ENCODE measurements at places on chromosomes 1 and 21.

DNA sequence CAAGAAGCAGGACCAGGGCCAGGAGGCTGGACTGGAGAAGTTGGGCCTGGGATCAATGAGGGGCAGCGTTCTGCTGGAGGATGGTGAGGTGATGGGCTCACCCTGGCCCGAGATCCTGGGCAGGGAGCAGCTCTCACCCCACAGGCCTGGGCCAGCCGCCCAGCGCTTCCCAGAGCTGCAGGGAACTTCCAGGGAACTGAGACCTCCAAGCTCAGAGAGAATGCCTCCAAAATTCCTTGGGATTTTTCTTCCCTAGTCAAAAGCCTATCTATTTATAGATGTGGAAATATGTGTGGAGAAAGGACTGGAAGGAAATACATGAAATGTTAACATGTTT lies 121.2 kb downstream of the SPSB1 start:
- peaks cover 13% of the 10 kb centered on the region for H3K4me1 ChIP-seq
- H3K36me3 ChIP-seq = no peaks in the 10 kb centered on the region
- DNase-seq = no peak

GRCh38 chr21:25375675-25376074 lies 231.6 kb downstream of the MRPL39 start:
- H3K4me1 ChIP-seq = no peaks in the 10 kb centered on the region
- H3K4me3 ChIP-seq = no peak overlapping the region
- no peaks in the 10 kb centered on the region for H3K36me3 ChIP-seq
- DNase-seq = no peak

DNA sequence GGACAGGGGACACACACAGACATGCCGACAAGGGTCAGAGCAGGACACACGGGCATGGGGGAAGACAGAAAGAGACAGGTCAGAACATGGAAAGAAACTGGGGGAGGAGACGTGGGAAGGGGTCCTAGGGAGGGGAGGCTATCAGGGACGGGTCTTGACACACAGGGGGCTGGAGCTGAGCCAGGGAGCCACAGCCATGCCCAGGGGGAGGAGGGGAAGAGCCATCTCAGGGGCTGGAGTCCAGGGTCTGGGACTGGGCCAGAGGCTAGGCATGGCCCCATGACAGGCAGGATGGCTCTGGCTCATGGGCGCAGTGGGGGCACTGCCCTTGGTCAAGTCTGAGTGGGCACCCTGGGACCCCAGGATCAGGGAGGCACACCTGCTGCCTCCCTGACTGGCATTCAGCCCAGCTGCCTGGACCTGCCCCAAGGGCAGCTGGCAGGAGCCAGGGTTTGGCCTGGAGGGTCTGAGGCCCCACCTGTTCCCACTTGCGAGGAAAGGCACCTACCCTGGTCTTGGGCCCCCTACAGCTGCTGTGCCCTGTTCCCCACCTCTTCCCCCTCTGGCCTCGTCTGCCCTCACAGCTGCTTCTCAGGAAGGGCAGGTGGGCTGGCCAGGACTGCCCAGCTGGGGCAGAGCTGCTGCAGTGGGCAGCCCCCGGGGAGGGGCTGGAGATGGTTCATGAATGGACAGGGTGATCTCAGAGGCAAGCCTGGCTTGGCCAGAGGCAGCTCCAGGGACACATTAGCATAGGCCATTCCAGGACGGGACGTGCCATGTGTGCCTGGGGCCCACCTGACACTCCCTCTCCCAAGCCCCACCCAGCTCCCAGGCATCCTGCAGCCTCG lies 42.9 kb downstream of the HSPG2 start:
- no peak overlapping the region for H3K4me3 ChIP-seq
- DNase-seq = no peak
- peaks cover 1% of the 10 kb centered on the region for H3K36me3 ChIP-seq

- no peaks in the 10 kb centered on the region for H3K36me3 ChIP-seq
- H3K4me1 ChIP-seq = no peaks in the 10 kb centered on the region
- H3K27ac ChIP-seq = no peak overlapping the region
- H3K27me3 ChIP-seq = no peaks in the 10 kb centered on the region
- no peak overlapping the region for H3K4me3 ChIP-seq
Observed at GRCh38 chr1:90781534-90781933, 64.4 kb upstream of the BARHL2 start.

DNA sequence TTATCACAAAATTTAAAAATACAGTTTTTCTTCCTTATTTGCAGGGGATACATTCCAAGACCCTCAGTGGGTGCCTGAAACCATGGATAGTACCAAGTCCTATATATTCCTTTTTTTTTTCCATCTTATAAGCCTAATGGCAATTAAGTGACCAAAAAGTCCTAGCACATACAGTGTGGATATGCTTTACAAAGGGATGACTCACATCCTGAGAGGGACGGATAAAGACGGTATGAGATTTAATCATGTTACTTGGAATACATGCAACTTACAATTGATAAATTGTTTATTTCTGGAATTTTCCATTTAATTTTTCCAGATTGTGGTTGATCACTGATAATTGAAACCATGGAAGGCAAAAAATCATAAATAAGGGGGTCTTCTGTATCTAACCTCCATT lies 181.2 kb upstream of the BRINP3 start:
- no peak overlapping the region for H3K27ac ChIP-seq
- H3K4me3 ChIP-seq = no peak overlapping the region
- H3K36me3 ChIP-seq = no peaks in the 10 kb centered on the region
- no peak for DNase-seq

DNA sequence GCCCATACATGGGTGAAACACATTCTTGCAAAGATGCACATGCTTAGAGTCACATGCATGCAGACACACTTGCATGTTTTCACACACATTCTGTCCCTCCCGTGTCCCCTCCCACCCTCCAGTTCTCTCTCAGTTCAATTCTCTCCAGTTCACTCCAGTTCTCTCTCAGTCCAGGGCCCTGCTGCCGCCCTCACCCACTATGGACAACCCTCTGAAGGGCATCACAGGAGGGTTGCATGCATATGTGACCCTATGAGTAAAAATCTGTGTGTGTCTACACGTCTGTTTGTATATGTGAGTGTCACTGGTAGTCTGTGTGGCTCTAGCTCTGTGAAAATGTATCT lies 21.8 kb upstream of the ADGRB2 start:
- H3K36me3 ChIP-seq = no peaks in the 10 kb centered on the region
- no peak overlapping the region for H3K4me3 ChIP-seq
- H3K27ac ChIP-seq = no peak overlapping the region
- DNase-seq = no peak

DNA sequence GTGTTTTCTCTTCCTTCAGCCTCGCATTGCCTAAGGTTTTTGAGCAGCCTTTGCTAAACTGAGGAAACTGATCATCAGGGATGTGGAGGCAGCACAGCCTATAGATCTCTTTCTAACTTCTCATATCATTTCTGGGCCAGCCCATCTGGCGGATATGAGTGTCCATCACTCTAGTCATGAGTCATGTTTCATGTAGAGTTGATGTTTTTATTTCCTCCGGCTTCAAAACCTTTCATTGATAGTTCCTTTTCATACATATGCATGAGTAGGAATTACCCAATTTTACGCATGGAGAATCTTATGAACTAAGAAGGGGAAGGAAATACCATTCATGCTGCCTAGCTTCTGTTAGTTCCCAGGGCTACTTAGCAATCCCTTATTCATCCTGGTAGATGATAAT lies 66.3 kb downstream of the SPATA46 start:
- H3K27ac ChIP-seq = no peak overlapping the region
- peaks cover 4% of the 10 kb centered on the region for H3K4me1 ChIP-seq
- H3K4me3 ChIP-seq = no peak overlapping the region
- DNase-seq = no peak
- no peaks in the 10 kb centered on the region for H3K36me3 ChIP-seq

GRCh38 chr1:183277821-183278738 lies 92.0 kb downstream of the LAMC2 start:
- no peaks in the 10 kb centered on the region for H3K27me3 ChIP-seq
- peaks cover 72% of the 10 kb centered on the region for H3K4me1 ChIP-seq
- no peak for DNase-seq
- H3K27ac ChIP-seq = peak overlapping the region; percentile 16
- H3K4me3 ChIP-seq = no peak overlapping the region

- H3K27ac ChIP-seq = peak overlapping the region; percentile 53
- no peak for DNase-seq
- H3K4me1 ChIP-seq = peaks cover 32% of the 10 kb centered on the region
- no peaks in the 10 kb centered on the region for H3K36me3 ChIP-seq
- no peak overlapping the region for H3K4me3 ChIP-seq
Observed at GRCh38 chr1:39395357-39395831, 96.0 kb upstream of the BMP8A start.

GRCh38 chr1:17657436-17657835 lies 97.7 kb upstream of the ACTL8 start:
- no peaks in the 10 kb centered on the region for H3K4me1 ChIP-seq
- no peak for DNase-seq
- no peak overlapping the region for H3K4me3 ChIP-seq
- no peaks in the 10 kb centered on the region for H3K27me3 ChIP-seq
- peaks cover 2% of the 10 kb centered on the region for H3K36me3 ChIP-seq
- H3K27ac ChIP-seq = no peak overlapping the region

DNA sequence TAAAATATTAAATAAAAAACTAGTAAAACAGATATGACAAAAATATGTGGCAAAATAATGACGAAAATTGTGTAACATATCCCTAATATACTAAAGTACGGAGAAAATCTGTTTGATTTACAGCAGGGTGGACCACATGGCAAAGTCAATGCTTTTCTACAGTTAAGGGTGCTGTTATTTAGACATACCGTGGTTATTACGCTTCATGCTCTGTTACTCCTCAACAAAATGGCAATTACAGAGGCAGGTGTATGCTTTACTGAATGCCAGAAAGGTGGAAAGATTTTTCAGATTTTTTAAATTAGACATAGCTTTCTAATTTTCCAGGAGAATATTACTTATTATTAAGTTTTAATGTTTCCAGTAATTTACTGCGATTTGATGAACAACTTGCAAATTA lies 343.9 kb upstream of the DPYD start:
- no peaks in the 10 kb centered on the region for H3K27me3 ChIP-seq
- DNase-seq = no peak
- no peak overlapping the region for H3K27ac ChIP-seq
- H3K36me3 ChIP-seq = no peaks in the 10 kb centered on the region
- 0 out of 2 replicates have a peak, but pooled peaks cover 3% of the 10 kb centered on the region for H3K4me1 ChIP-seq

DNA sequence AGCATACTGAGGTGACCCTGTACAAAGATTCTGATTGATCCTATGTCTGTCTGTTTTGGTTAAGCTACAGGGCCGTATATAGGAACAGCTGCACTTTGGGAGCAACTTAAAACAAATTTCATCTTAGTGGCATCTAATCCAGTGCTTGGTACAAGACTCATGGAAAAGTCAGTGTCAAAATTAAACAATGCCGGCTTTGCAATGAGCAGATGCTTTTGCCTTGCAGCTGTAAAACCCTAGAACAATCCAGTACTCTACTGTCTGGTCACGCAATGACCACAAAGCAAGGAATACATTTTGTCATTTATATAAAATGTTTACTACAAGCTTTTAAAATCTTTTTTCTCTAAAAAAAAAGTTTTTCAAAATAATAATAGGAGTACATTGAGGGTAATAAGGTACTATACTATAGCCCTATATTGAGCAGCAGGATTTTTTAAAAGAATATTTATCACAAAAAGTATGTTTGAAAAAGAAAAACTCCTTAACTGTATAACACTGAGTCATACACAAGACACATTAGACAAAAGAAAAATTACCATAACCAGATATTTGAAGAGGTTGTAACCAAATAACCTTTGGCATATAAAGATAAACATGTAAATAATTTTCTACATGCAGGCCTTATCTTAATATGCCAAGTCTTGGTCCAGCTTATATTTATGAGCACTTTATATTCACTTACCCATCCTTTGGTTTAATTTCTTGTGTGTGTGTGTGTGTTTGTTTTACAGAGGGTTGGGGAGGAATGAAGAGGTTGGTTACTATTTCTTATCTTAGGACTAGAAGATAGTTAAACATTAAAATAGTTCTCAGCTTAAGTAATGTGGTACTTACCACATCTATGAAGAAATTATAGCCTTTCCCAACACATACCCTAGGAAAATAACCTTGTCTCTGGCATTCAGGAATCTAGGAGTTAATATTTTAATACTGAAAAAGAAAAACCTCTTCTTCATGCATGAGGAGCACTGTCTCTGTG lies 262.3 kb downstream of the FAF1 start:
- no peak overlapping the region for H3K4me3 ChIP-seq
- no peaks in the 10 kb centered on the region for H3K36me3 ChIP-seq
- no peak overlapping the region for H3K27ac ChIP-seq
- H3K4me1 ChIP-seq = no peaks in the 10 kb centered on the region
- DNase-seq = no peak

Data from Caco-2 (cell line).